ENCODE measurements at places on chromosomes 13 and 19. TPM values are rescaled to one million over a fixed set of nuclear protein-coding genes. Genes with fewer than 3 reads are reported as not detected.

OR7D2 gene
- total RNA-seq: not detected

EBPL gene
- 9.5 TPM for total RNA-seq

C13orf42 gene
- total RNA-seq: not detected

PGLYRP1 gene
- not detected for total RNA-seq

ZSWIM4 gene
- total RNA-seq: 4.1 TPM

CBLC gene
- total RNA-seq: not detected

CD33 gene
- total RNA-seq: not detected

KPTN gene
- total RNA-seq: 5.9 TPM

ANGPTL8 gene
- total RNA-seq: not detected

MYH14 gene
- total RNA-seq: not detected
